ENCODE measurements at places on chromosomes 13 and 19. TPM values are rescaled to one million over a fixed set of nuclear protein-coding genes. Genes with fewer than 3 reads are reported as not detected.

DNA sequence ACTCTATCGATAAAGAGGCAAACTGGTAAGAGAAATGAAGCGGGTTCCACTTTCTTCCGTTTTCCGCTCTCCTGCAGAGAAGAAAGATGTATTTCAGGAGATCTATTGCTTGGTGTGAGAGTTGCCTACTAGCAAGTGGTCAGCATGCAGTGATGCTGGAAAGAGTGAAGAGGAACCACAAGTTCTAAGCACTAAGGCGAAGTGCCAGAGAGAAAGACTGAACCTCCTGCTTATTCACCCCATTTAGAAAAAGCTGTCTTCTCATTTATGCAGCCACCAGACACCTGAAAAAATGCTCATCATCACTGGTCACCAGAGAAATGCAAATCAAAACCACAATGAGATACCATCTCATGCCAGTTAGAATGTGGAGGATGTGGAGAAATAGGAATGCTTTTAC lies 78.7 kb upstream of the GPC6 start:
- H3K36me3 ChIP-seq: no peaks in the 10 kb centered on the region
- H3K27me3 ChIP-seq: no peaks in the 10 kb centered on the region
- no peak overlapping the region for H3K27ac ChIP-seq
- peaks cover 5% of the 10 kb centered on the region for H3K4me1 ChIP-seq
- no peak for DNase-seq

FCER2 gene
- not detected for total RNA-seq

- H3K36me3 ChIP-seq: no peaks in the 10 kb centered on the region
- H3K27me3 ChIP-seq: no peaks in the 10 kb centered on the region
These were observed 611.1 kb downstream of the UQCRFS1 start for GRCh38 chr19:28601723-28602440.

WTIP gene
- 37.0 TPM for total RNA-seq

ZNF154 gene
- total RNA-seq: 2.2 TPM
